ENCODE measurements at places on chromosomes 12 and 14.

GRCh38 chr14:68668531-68668930, 124.3 kb downstream of the ZFP36L1 start:
- DNase-seq: no peak

DNA sequence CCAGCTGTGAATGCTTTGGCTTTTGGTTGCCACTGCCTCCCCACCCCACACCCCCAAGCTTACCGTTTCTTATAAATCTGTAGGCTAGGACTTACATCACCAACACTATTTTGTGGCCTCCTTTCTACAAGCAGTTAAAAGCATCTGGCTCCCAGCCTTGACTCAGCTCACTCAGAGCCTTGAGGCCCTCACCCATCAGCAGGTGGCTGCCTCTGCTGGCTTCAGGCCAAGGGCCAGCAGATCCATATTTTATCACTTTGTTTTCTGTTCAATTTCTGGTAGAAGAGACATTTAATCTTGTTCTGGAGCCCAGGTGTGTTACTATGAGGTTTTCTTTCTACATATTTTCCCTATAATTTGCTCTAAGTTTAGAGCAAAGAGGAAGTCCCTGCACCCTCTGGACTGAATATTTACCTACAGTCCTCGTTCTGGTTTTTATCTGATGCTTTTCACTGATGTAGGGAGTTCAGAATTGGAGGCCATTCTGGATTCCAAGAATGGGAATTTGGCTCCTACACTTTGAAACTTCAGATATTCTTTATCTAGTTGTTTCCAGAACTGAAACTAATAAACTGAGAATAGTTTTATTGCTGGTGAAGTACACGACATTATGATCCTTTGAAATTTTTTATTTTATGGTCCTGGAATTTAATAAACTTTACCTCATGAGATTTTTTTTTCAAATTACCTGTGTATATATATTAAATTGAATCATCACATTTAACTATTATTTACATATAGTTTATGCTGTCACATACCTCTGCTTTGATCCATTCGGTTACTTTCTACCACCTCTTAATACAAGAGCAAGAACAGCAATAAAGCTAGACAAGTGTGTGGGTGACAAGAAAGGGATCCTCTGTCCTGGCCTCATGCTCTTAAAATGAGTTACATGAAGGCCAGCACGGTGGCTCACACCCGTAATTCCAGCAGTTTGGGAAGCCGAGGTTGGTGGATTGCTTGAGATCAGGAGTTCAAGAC, 22.2 kb downstream of the PLBD1 start:
- DNase-seq: no peak

DNA sequence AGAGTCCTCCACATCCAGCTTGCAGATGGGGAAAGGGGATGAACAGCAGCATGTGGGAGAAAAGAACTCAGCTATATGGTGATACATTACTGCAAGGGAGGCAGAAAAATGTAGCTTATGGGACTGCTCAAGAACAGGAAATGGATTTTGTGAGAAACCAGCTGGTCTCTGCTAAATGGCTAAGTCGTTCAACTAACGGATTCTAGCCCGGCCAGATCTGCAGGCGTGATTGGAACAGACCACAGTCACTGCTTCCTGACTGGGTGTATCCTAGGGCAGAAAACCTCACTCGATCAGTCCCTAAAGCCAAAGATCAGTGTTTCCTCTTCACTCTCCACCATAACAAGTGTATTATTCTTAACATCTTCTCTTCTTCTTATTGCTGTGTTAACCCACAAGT, 8.1 kb upstream of the PTGDR start:
- DNase-seq: no peak

DNA sequence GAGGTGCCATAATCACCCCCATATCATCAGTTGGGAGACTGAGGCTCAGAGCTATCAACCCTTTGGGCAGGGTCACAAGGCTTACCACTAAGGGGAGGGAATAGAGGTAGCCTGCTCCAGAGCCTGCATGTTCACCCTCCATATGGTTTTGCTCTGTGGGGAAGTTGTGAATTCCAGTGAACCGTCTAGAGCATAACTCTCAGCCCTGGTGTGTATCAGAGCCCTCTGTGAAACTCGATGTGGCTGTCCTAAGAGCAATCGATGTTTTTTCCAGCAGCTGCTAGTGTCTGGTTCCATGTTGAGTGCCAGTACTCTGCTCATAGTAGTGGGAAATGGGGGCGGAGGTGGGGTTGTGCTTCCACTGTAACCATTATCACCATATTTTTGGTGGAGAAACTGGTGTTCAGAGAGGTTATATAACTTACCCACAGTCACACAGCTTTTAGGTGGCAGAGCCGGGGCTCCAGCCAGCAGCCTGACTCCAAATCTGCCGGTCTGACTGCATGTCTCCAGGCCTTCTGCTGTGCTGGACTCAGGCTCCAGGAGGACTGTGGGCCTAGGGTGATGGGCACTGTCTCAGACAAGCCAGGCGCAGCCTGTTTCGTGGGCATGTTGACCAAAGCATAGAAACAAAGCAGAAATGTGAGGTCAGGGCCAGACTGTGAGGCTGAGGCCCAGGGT, 104.2 kb downstream of the ADCK1 start:
- no peak for DNase-seq

- DNase-seq: no peak
Measured at GRCh38 chr14:54803926-54804537, 98.6 kb downstream of the GCH1 start.

- peak; percentile 17 for DNase-seq
Measured at GRCh38 chr12:14238221-14238792, 127.2 kb upstream of the ATF7IP start.

- DNase-seq: no peak
Measured at GRCh38 chr12:32870716-32871115, 25.9 kb downstream of the PKP2 start.

DNA sequence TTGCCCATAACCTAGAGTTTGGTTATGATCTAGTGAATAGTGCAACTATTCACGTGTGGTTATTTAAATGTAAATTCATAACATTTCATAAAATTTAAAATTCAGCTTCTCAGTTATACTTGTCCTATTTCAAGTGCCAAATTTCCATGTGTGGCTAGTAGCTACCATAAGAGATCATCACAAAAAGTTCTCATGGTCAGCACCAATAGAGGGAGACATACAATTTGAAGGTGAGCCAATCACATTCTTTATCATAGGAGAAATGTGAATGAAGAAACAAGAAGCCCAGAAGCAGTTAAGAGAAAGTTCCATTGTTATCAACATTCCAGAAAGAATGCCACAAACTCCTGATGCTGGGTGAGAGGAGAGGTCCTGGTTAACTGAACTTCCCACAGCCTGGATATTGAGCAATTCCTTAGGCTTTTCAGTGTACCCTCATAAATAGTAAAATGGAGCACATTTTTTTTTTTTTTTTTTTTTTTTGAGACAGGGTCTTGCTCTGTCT, 892.9 kb upstream of the USP15 start:
- DNase-seq: no peak

- no peak for DNase-seq
Measured at GRCh38 chr12:113235976-113236375, 14.7 kb downstream of the TPCN1 start.

DNA sequence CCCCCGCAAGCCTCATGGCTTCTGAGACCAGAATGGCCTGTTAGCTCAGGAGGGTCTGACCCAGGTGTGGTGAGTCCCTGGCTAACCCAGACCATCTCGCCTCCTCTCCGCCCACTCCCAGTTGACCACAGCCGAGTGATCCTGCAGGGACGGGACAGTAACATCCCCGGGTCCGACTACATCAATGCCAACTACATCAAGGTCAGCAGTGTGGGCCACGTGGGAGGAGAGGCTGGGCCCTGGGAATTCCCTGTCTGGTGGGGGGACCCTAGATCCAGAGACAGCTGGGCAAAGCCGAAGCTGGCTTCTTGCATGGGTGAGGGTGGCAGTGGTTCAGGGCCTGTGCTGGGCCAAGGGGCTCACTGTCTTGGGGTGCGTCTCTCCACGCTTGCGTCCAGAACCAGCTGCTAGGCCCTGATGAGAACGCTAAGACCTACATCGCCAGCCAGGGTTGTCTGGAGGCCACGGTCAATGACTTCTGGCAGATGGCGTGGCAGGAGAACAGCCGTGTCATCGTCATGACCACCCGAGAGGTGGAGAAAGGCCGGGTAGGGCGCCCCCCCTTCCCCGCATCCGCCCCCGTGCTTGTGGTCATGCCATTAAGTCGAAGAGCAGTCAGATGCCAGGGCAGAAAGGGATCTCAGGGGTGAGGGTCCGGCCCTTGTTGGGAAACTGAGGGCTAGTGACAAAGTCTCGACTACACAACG, 5.0 kb downstream of the PTPN6 start:
- no peak for DNase-seq

DNA sequence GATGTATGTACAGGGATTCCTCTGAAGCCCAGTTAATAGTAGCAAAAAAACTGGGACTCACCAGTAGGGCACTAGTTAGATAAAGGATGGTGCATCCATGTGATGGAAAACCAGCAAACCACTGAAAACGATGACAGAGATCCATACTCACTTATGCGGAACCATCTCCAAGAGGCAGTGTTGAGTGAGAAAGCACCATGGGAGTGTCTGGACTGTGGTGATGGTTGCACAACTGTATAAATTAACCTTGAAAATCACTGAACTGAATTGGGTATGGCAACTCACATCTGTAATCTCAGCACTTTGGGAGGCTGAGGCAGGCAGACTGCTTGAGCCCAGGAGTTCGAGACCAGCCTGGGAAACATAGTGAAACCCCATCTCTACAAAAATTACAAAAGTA, 53.6 kb upstream of the ZFP36L1 start:
- DNase-seq: no peak

DNA sequence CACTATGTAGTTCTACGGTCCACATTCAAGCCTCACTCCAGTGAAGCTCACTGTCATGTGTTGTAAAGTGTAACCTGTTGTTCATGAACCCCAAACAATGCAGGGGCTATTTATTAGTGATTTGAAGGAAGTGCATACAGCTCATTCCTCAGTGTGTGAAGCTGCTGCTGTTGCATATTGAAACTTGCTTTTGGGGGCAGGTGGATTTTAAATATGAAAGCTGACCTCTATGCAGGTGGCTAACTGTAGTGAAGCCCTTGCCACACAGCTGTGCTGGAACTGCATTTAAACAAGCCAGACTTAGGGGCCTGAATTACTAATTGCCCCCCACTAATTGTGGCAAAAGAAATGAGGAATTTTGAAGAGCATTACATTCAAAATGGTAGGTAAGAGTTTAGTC, 226.3 kb downstream of the ATP23 start:
- DNase-seq: no peak

DNA sequence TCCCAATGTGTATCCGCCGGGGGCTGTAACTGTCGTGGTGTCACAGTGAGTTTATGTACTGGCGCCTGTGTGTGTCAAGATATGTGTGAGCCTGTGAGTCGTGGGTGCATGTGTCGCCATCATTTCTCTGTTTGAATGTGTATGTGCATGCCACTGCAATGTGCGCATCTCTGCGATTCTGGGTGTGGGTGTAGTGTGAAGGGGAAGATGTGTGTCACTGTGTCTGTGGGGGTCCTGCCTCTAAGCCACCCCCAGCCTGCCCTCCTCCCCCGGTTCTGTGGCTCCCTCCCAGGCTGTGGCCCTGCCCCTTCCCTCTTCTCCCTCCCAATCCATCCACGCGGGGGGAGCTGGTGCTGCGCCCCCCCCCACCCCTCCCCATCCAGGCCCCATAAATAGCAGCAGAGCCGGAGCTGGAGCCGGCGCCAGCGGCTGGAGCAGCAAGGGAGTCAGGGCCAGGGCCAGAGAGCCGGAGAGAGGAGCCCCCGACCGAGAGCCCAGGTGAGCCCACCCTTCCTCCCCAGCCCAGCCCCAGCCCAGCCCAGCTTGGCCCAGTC, at the start of gene CPNE6:
CPNE6 (plus strand) TSS at position 419 of the 554 bp plus-strand sequence. CDS start 1,375 bp downstream, outside the sequence.
- no peak for DNase-seq

DNA sequence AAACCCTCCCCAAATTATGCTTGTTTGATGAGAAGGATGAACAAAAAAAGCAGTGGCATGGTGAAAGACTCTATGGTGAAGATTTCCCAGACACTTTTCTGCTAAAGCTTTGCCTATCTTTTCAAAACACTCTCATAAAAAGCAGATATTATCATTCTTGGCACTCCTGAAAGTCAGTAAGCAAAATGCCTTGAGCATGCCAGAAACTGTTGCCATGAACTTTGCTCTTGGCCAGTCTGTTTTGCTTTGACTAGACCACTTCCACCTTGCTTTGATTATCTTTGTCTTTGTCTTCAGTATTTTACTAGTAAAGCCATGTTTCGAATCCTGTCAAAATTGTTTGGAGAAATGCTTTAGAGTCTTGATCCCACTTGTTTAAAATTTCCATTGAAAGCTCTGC, 110.4 kb downstream of the CNTN1 start:
- no peak for DNase-seq

- peak; percentile 76 for DNase-seq
Measured at GRCh38 chr12:48817873-48818830, at the start of gene CACNB3. TSS of gene CACNB3 (plus strand) at chr12:48818496. CDS start at chr12:48818930, 434 bp downstream.

DNA sequence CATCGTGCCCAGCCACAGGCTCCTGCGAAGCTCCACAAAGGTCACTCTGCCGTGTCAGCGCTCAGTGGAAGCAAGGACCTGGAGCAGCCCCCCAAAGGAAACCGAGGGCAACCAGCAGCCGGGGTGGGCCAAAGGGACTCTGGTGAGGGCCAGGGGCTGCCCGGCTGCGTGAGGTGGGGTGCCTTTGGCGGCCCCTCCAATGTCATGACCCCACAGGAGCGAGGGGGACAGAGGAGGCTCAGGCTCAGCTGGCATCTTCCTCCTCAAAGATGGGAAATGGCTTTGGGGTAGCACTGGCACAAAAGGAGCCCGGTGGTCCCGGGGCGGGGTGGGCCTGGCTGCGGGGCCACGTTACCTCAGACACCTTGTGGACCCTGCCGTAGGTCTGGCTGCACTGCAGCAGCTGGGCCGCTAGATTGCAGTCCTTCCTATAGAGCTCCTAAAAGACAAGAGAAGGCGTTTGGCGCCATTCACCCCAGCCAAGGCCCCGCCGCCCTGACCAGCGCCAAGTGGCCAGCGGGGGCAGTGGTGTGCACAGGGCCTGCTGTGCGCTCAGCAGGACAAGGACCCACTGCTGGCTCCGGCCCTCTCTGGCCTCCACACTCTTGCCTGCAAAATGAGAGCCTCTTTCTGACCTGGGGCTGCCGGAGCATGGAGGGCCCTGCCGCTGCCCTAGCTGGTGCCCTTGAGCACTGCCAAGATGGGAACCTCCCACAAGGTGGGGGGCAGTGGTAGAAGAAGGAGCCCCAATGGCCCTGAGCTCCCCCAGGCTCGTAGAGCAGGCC, 46.9 kb downstream of the BEGAIN start:
- DNase-seq: peak; percentile 25

DNA sequence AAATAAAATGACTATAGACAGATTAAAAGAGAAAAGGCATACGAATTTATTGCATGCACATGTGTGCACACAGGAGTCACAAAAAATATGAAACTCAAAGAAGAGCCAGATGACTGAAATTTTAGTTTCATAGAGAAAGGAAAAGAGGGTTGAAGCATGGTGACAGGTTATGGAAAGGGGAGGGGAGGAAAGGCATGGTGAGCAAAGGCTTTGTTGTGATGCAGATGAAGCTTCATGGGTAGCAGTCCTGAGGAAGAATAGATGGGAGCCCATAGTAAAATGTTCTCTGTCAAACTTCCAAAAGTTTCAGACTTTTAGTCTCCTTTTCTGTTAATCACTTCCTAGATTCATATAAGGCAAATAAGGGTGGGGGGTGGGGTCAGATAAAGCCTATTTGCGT, 612.7 kb upstream of the ATP2B1 start:
- DNase-seq: no peak

Measured in RPMI8226 (cell line).